ENCODE measurements at places on chromosomes 11 and 22.
A peak's percentile ranks its signal among the peaks of the same experiment; 100 is the strongest.

GRCh38 chr22:20206709-20207215 lies 55.9 kb upstream of the CCDC188 start:
- H3K27ac ChIP-seq, result no peak overlapping the region
- H3K36me3 ChIP-seq, result no peaks in the 10 kb centered on the region
- no peak for DNase-seq
- no peaks in the 10 kb centered on the region for H3K27me3 ChIP-seq
- no peak overlapping the region for H3K4me3 ChIP-seq
- H3K4me1 ChIP-seq, result peaks cover 25% of the 10 kb centered on the region

DNA sequence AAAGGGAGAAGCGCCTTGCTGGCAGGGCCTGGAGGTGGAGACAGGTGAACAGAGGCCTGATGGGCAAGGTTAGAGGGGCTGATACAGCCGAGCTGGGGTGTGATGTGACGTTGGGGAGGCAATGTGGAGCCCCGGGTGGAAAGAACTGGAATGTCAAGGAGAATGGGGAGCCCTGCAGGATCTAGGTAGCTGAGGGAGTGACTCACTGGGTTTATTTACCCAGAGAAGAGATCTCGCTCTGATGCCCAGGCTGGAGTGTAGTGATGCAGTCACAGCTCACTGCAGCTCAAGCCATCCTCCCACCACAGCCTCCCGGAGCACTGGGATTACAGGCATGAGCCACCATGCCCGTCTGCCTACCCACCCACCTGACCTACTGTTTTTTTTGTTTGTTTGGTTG lies 1.9 kb upstream of the CYB5R3 start:
- H3K4me3 ChIP-seq, result peak overlapping the region; percentile 60
- H3K27me3 ChIP-seq, result no peaks in the 10 kb centered on the region
- peaks cover 16% of the 10 kb centered on the region for H3K4me1 ChIP-seq
- H3K27ac ChIP-seq, result no peak overlapping the region

DNA sequence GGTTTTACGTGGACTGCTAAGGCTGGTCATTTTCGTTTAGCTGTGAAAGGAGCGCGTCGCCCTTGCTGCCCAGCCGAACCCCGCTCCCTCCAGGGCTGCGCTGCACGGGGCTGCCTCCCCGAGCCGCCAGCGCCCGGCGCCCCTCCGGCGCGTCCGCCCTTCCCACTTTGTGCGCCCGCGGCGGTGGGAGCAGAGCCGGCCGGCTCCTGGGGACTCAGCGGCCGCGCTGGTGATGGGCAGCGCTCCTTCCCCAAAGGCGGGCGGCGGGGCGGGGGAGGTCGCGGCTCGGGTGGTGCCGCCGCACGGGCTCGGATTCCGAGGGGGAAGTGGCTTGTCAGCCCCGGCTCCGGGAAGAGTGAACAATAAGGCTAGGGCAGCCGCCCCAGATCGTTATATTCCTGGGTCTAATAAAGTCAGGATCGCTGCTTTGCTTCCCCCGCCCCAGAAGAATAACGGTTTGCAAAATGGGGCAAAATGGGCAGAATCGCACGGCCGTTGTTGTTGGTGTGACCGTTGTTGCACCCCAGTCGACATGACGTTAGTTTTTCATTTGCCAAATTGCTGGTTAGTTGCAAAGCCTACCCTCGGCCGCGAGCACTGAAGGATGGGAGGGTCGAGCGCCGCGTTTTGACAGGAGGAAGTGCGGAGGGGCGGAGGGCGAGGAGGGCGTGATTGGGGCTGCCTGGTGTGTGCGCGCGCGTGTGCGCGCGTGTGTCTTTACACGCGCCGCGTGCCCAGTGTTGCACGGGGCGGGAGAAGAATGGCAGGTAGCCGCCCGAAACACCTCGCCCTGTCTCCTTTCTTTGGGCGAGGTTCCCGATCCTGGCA lies 745 bp downstream of the NCAM1 start:
- peaks cover 18% of the 10 kb centered on the region for H3K27me3 ChIP-seq
- no peaks in the 10 kb centered on the region for H3K36me3 ChIP-seq
- H3K4me3 ChIP-seq, result peak overlapping the region; percentile 100
- H3K4me1 ChIP-seq, result peaks cover 22% of the 10 kb centered on the region
- H3K27ac ChIP-seq, result peak overlapping the region; percentile 95
- peak; percentile 51 for DNase-seq

- no peaks in the 10 kb centered on the region for H3K27me3 ChIP-seq
- H3K27ac ChIP-seq, result no peak overlapping the region
- H3K4me1 ChIP-seq, result no peaks in the 10 kb centered on the region
- peaks cover 11% of the 10 kb centered on the region for H3K36me3 ChIP-seq
These were observed 19.7 kb upstream of the RAB38 start for GRCh38 chr11:88194990-88195389.
